Head of caudate nucleus (tissue), 42 donors: ENCODE measurements at places on chromosomes 2 and 18.
A peak's percentile ranks its signal among the peaks of the same experiment; 100 is the strongest.

DNA sequence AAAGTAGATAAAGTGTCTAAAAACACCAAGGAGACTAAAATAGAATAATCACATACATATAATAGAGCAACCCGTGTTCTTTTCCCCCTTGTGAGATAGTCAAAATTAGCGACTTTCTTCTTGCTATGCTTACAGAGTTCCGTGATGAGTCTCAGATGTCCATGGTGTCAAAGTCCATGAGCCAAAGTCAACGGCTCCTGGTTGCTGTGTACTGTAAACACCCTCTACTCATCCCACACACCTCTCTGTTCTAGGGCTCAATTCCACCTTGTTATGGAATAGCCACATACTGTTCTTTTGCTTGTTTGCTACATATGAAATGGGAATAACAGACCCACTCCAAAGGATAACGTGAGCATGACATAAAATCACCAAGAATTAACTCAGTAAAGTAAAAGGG, 52.5 kb downstream of the GAREM1 start:
- no peak for DNase-seq

DNA sequence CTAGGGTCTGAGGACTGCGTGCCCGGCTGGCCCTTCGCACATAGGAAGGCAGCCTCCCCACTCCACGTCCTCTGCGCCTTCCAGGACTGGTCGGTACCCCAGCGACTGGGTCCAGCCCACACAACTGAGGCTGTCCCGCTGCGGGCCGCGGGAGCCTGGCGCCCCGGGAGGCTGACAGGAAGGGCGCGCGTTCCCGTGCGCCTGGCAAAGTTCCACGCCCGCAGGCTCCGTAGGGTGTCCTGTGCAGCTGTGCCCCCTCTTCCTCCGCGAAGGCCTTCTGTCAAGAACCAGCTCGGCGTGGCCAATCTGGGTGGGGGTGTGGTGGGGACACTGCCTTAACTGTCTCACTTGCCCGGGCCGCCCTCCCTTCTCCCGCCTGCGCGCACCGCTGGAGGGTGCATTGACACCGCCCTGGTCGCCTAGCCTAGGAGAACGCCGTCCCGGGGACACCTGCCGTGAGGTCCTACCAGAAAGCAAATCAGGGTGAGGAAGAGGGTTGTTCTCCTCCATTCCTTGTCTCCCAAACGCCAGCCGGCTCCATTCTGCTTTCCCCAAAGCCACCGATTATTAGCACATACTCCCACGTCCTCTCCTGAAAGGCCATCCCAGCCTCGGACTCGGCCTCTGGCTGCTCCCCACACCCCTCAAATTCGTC, 618 bp upstream of the LYPD1 start:
- peak; percentile 31 for DNase-seq

GRCh38 chr2:187709065-187709464, 154.8 kb upstream of the TFPI start:
- no peak for DNase-seq

GRCh38 chr2:187900021-187900420, 345.8 kb upstream of the TFPI start:
- DNase-seq: no peak

- no peak for DNase-seq
Observed at GRCh38 chr2:173119069-173119807, 43.6 kb downstream of the MAP3K20 start.

- no peak for DNase-seq
Observed at GRCh38 chr2:15965564-15966019, 25.2 kb downstream of the MYCN start.

DNA sequence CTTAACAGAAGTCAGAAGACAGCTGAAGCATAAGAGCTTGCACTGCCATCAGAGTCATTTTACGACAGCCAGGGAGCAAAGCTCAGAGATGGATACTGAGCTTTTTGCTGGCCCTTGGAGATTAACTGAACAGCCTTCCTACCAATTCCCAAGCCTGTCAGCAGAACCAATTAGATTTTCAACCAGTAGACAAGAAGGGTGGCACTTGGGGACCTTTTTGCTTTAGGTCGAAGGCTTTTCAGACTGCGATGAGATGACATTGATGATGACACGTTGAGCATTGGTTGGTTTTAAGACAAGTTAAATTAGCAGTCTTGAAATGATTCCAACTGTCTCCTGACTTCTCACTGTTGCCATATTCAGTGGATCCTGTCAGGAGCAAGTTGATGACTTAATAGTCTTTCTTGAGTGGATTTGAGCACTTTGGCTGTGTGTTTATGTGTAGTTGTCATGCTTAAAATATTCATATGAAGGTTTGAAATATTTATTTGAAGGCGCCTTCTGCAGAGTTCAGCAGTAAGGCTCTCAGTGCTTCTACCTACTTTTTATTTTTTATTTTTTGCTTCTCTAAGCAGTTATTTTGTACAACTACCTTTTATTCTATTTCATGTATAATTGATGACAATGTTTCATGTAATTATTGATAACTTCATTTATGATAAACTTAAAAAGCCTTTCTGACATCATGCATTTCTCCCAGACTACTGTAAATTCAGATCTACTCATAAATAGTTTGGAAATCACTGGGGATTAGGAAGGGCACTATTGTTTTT, 256.7 kb downstream of the CAMKMT start:
- DNase-seq: no peak

- DNase-seq: no peak
Observed at GRCh38 chr2:100623033-100623715, 60.4 kb downstream of the PDCL3 start.

DNA sequence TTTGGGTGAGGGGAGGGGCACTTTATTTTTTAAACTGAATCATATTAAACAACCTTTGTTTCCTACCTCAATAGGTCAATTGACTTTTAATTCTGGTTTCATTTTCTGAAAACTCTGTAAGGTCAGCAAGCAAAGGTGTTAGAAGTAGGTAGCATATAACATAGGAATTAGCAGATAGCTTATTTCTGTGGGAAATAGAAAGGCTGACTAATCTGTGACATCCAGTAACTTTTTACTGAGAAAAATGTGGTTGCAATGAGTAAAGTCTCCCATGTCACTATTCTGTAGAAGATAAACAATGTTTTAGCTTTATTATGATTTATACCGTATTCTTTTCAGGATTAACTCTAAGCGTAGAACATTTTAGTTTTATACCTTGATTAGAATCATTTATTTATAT, 240.4 kb downstream of the PLCL1 start:
- DNase-seq: no peak

DNA sequence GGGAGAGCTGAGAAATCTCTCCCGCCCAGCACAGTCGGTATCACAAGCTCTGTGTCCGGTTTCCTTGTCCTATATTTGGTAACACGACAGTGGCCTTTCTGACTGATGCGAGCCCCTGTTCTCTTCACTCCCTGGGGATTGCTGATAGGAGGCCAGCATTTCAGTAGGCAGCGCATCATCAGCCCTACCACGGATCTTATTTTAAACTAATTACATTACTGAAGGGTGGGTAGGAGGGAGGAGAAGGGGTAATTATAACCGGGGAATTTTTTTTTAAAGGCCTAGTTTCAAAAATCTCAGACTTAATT, 125.6 kb upstream of the LGALSL start:
- no peak for DNase-seq

- no peak for DNase-seq
Observed at GRCh38 chr18:65752625-65753325, 2.0 kb downstream of the CDH7 start.

DNA sequence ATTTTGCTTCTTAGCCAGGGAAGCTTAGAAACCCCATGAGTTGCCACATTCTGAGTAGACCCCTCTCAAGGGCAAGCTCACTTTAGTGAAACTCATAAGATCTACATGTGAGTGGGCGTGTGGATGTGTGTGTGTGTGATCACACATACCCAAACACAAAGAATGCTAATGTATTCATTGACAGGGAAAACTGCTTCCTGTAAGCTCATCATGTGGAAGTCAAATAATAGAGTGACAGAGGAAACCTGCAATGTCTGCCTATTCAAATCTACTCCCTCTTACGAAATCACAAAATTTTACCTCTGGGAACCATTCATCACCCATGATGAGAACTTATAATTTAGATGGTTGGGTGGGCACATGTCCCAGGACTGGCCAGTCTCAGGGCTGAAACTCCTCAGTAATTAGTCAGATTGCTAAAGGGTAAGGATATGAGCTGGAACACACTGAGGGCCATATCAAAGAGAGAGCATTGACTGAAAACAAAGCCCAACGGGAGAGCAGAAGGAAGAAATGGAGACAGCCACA, 94.5 kb upstream of the CCDC150 start:
- DNase-seq: no peak

DNA sequence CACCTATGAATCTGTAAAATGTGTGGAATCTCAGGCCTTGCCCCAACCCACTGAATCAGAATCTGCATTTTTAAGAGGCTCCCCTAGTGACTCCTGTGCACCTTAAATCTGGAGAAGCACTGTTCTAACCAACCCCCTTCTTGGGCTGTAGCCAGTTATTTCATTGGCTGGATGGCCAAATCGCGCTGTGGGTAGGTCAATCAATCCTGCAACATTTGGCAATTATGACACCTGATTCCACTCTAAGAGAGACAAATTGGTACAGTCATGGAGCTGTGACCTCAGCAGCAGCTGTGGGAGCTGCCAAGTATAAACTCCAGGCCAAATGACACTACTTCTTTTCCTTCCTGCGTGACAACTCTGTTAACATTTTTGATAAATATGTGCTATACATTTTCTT, 208.7 kb downstream of the CLIP4 start:
- no peak for DNase-seq

DNA sequence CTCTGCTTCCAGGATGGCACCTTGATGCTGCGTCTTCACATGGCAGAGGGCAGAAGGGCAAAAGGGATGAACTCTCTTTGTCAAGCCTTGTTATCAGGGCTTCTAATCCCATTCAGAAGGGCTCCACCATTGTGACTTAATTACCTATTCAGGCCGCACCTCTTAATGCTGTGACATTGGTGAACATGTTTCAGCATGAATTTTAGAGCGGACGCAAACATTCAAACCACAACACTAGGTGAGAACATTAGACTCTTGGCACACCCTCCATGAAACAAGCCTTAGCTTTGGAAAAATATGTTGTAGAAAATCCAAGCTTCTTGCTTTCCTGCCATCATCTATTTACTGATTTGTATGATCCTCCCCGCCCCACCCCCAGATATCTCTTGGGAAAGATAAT, 17.9 kb downstream of the DAW1 start:
- no peak for DNase-seq

DNA sequence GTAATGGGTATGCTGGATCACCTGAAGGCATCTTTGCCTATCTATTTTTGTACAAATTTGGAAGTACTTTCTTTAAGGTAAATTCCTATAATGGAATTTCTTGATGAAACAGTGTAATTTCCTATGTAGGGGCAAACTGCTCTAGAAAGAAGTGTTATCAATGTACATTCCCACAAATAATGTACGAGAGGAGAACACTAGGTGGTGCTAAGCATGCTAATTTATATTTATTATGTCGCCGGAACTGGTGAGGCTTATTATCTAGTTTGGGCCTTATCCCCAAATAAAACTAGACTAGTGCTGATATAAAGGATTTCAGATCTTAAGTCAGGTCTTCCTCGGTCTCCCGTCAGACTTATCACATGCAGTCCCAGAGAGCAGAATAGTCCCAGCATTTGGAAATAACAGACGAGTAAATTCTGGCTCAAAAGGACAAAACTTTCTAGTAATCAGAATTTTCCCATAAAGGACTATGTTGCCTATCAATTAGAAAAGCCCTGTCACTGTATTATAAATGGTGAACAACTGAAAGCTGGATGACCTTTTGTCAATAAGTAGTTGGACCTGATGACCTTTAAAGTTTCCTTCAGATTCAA, 86.9 kb upstream of the RBBP8 start:
- DNase-seq: peak; percentile 6

DNA sequence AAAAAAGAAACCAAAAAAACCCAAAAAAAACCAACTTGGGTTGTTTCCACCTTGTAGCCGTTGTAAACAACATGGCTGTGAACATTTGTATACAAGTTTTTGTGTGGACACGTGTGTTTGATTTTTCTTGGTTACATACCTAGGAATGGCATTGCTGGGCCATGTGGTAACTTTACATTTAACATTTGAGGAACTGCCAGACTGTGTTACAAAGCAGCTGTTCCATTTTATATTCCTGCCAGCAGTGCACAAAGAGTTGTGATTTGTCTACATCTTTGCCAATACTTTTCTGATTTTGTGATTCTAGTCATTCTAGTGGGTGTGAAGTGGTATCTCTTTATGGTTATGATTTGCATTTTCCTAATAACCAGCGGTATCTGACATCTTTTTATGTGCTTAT, 22.5 kb downstream of the LPIN1 start:
- no peak for DNase-seq

DNA sequence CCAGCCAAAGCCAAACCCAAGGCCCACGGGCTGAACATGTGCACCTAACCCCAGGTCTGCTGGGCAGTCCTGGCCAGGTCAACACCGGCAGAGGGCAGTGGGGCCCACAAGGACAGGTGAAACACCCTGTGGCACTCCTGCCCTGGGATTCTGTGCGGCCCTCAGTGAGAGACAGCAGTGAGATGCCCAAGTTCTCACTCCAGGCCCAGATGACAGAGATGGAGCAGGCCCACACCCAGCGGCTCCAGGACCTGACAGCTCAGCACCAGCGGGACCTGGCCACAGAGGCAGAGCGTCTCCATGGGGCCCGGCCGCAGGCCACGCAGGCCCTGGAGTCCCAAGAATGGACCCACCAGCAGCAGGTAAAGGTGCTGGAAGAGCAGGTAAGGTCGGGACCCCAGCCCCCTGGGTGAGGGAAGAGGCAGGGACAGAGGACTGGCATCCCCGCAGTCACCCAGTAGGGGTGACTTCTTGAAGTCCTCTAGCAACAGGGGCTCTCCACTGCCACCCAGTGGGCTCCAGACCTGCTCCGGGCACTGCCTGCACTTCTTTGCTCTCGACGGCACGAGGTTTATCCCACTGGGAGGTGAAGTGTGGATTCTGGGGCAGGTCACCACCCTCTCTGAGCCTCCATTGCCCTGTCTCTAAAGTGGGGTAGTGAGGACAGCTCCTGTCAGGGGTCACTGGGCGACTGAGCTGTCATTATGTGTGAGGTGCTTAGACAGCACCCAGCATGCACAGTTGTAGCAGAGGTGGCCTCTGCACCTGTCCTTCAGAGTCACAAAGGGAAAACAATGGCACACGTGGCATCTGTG, 8.8 kb upstream of the SNED1 start:
- DNase-seq: no peak

- DNase-seq: peak; percentile 48
Observed at GRCh38 chr2:30382995-30383394, 64.1 kb upstream of the LCLAT1 start.

DNA sequence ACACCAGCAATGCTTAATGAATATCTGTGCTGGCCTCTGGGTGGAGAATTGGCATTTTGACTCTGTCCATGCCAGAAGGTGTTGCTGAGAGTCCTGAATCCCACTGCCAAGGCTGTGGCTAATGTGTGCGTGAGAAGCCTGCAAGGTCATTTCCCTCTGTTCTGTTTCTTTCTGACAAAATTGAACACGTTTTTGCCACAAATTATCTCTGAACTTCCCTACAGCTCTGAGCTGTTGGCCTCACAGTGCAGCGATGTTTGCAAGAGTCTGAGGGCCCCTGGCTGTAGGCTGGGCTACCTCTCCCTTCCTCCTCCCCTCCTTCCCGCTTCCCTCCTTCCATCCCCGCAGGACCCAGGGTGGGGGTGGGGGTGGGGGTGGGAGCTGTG, 154.1 kb upstream of the HS6ST1 start:
- DNase-seq: no peak

- DNase-seq: no peak
Observed at GRCh38 chr2:173982918-173983317, 17.7 kb upstream of the SP3 start.
